ENCODE measurements at places on chromosomes 6 and 20.

DNA sequence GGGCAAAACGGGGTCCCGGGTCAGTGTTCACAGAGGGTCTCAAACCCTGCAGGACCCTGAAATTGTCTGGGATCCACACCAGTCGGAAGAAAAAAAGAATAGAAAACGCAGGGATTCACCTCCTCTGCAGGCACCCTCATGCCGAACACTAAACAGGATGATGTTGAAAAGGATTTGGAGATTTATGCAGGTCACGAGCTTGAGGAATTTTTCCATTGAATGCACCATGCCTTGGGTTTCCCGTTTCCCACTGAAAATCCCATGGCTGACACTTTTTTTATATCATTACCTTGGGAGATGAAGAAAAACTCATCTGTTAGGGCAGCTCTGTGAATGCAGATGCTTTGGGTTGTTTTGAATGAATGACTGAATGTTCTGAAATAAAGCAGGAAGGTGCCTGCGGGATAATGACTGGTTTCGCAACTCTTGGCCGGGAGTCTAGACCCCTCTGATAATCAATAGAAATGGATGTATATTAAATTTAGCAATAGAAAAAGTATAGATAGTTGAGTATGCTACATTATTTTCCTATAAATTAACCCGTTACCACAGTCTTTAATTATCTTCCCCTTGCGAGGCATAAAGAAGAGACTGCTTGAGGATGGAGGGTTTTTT, 147.5 kb upstream of the AFDN start:
- DNase-seq: no peak

DNA sequence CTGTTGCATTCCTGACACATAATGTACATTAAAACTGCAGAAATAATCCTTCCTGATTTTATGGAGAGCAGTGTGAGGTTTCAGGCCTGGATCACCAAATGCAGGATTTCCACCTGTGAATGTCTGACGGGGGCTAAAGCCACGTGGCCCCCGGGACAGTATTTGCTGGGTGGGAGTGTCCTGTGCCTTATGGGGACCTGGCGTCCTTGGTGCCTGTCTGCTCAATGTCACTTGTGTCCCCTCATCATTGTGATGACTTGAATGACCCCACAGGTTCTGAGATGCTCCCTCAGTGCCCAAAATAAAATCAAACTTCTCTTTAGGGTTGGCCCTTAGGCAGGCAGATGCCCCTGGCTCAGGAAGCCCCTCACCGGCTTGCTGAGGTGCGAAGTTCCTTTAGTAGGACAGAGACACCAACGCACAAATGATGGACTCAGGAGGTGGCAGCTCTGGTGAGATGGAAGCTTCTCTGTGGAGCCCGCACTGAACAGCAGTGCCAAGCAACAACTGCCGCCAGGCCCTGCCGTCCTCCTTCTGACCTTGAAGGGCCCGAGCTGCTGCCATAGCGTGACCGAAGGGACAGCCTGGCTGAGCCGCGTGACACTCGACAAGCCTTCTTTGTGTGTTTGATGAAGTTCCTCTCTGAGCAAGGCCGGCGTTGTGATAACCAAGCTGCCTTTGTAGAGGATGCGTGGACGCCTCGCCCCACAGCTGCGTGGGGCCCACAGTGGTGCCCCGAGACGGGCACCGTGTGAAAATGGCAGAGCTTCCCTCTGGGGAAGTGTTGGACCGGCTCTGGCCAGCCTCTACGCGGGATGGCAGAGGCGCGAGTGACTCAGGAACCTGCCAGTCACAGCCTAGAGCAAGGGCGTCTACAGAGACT, 30.9 kb downstream of the FRMD1 start:
- DNase-seq: no peak

- DNase-seq: no peak
These were observed 361.0 kb downstream of the TAF4 start for GRCh38 chr20:61704661-61705060.

DNA sequence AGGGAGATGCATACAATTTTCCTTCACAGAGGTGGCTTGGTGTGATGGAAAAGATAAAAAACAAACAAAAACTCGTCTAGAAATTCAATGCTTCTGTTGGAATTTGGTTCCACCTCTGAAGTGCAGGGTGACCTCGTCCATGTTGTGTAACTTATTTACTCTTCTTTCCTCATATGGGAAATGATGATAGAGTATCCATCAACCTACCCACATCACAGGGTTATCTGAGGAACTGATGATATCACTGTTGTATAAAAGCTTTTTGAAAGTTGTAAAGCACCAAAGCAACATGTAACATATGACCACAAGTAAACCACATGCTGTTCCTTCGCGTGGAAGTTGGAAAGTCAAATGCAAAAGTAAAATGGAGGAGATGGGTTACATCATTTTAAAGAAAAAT, 212.0 kb upstream of the SGK1 start:
- DNase-seq: no peak

DNA sequence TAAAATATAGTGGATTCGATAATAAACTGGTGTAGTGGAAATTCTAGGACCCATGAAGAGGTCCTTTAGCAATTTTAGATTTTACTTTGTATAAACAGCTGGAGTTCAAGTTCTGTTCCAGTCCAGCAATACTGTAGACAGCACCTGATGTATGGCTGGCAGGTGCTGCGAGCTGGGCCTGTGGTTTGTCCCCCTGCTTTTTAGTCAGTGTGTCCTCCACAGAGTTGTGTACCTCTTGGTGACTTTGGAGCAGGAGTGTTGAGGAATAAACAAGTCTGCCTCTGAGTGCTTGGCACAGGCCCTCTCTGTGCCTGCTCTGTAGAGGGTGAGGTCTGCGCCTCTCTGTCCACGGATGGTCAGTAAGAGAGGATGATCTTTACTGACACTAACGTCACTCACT, 13.8 kb downstream of the STX16 start:
- DNase-seq: no peak

DNA sequence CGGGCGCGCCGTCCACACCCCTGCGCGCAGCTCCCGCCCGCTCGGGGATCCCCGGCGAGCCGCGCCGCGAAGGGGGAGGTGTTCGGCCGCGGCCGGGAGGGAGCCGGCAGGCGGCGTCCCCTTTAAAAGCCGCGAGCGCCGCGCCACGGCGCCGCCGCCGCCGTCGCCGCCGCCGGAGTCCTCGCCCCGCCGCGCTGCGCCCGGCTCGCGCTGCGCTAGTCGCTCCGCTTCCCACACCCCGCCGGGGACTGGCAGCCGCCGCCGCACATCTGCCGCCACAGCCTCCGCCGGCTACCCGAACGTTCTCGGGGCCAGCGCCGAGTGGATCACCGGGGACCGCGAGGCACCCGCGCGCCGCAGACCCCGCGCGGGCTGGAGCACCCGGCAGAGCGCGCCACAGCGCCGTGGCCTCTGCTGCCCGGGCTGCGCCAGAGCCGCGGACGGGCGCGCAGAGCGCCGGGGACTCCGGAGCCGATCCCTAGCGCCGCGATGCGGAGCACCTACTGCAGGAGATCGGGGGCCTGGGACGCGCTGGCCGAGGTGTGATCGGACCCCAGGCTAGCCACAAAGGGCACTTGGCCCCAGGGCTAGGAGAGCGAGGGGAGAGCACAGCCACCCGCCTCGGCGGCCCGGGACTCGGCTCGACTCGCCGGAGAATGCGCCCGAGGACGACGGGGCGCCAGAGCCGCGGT, at the start of gene BMP2:
BMP2 (plus strand) TSS at position 151 of the 692 bp plus-strand sequence. CDS start 2,441 bp downstream, outside the sequence.
- DNase-seq: peak; percentile 77

- DNase-seq: no peak
These were observed 260.5 kb downstream of the DLL1 start for GRCh38 chr6:170030284-170030815.

- DNase-seq: no peak
These were observed 537.9 kb upstream of the JARID2 start for GRCh38 chr6:14707971-14708465.

DNA sequence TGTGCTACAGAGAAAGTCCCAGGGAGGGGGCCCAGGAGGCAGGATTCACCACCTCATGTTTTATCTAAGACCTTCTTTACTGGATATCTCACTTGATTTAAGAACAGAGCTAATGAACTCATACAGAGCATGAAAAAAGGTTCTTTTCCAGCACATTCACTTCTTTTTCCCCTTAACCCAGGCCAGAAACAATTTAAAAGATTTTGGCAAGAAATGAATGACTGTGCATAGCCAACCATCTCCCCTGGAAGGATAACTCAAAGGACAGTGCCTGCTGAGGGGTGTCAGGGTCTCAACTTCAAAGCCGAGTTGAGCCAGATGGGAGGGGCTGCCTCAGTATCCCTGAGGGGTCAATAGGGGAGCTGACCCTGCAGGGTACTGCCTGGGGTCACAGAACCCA, 253.4 kb downstream of the SOD2 start:
- no peak for DNase-seq

DNA sequence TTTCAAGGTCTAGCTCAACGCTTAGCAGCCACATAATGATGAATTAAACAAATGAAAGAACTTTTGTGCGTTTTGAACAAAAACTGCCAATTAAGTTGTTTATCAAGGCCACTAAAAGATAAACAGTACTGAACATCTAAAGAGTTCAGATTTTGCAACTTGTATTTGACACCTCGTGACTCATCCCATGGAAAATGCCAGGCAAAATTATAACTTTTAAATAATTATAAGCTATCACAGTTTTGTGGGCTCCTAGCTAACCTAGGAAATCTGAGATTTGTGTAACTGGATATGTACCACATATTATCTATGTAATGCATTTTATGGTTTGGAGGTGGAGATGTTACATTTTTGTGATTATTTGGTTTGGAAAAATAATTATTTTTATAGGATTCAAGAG, 9.6 kb upstream of the BAG2 start:
- DNase-seq: no peak

DNA sequence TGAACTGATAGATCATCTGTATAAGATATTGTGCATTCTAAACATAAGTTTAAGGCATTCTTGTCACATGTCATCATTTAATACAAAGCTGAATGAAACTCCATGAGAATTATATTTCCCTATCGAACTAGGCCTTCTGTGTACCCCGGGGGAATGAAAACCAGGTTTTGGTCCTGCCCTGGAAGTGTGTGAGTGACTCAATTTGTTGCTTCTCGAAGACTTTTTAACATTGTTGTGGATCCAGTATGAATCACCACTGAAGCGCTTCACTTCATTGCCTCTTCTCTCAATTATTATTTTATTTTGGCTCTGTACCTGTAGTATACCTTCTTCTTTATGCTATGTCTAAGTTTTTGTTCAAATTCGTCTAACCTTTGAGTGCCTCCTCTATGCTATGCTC, 150.8 kb downstream of the GRIK2 start:
- no peak for DNase-seq

- DNase-seq: no peak
These were observed 170.4 kb upstream of the THEMIS start for GRCh38 chr6:128071212-128071611.

- DNase-seq: no peak
These were observed 30.7 kb downstream of the HUS1B start for GRCh38 chr6:626236-626635.

- DNase-seq: no peak
These were observed 91.8 kb downstream of the REPS1 start for GRCh38 chr6:138896104-138896756.

All from body of pancreas (tissue), 4 donors.